ENCODE measurements at places on chromosomes 2 and 18. TPM values are rescaled to one million over a fixed set of nuclear protein-coding genes. Genes with fewer than 3 reads are reported as not detected.

GRCh38 chr2:47422560-47422959 is 19.6 kb downstream of the MSH2 start:
- DNase-seq, result no peak

- DNase-seq, result no peak
These were observed 37.5 kb upstream of the SIX2 start for GRCh38 chr2:45046786-45047185.

- no peak for DNase-seq
These were observed 385.3 kb downstream of the RBM43 start for GRCh38 chr2:150876251-150876950.

- DNase-seq, result no peak
These were observed 27.7 kb downstream of the KLHL29 start for GRCh38 chr2:23412556-23413155.

DNA sequence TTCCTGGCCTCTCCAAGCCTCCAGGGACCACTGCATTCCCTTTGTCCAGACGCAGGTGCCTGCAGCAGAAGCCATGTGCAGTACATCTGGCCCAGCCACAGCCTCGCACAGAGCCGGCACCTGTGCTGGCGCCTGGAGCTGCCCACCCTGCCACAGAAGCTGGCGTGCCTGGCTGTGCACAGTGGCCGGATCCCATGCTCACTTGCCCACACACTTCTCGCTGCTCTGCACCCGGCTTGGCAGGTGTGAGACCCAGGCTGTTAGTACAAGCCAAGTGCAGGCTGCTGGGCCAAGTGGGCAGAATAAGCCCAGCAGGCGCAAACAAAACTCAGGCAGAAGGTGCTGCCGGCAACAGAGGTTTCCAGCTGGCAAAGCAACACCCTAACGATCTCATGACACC is 124.5 kb upstream of the CCDC150 start:
- DNase-seq, result no peak

GRCh38 chr2:84963692-84964405 is 7.1 kb upstream of the KCMF1 start:
- DNase-seq, result no peak

GRCh38 chr2:220117025-220117424 is 489.6 kb downstream of the SLC4A3 start:
- no peak for DNase-seq

GRCh38 chr2:122019724-122020123 is 264.3 kb downstream of the TSN start:
- no peak for DNase-seq

GRCh38 chr18:32867330-32867729 is 94.5 kb upstream of the KLHL14 start:
- no peak for DNase-seq

DNA sequence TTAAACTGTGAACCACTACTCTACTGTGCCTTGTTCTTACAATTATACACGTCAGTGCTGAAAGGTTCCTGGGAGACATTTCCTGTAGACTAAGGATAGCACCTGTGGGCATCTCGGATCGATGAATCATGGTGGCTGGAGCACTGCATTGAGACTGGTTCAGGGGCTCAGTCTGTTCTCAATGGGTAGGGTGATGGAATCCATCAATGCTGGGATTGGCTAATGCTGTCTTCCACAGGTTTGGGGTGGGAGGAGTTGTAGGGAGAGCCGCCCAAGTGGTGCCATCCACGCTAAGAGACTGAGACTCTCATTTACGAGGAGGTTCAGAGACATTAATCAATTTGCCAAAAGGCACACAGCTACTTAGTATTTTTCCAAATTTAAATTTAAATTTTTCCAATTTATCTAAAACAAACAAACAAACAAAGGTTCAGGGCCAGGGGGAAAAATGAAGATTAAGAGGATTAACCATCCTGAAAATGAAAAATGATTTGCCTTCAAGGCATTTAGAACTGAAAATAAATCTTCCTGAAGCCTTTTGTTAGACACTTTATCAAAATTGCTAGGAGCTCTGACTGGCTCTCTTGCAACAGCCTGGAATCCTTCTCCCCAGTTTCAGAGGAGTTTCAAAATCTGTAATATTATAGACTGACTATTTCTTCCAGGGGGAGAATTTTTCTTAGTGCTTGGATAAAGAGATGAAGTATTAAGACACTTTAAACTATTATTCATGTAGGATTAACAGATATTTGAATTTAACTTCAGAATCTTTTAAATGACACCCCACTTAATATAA is 359.2 kb downstream of the TGIF1 start:
- no peak for DNase-seq

Gene WDR43
- 54.3 TPM for total RNA-seq

Measured in activated naive CD8-positive, alpha-beta T cell treated with anti-CD3 and anti-CD28 coated beads, Interleukin-2, amount 10 ng/mL, durations not matched to agents 7 days and 5 days (primary cell).